Motor neuron (in vitro differentiated cells): ENCODE measurements at places on chromosomes 1 and 21.

GRCh38 chr1:44568128-44568900, 106.0 kb downstream of the TMEM53 start:
- ATAC-seq, result no peak

DNA sequence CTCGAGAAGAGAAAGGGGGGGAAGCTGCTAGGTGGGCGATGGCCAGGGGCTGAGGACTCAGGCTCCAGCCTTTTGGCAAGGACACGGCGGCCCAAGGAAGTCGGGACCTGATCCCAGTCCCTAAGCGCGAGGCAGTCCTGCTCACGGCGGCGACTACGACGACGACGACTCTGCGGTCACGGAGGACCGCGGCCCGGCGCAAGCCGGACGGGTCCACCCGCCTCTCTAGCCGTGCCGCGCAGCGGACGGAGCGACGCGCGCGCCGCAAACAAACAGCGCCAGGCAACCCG, 401 bp downstream of the WNT9A start:
- no peak for ATAC-seq

GRCh38 chr1:1971017-1971416, 32.6 kb downstream of the CFAP74 start:
- no peak for ATAC-seq

- no peak for ATAC-seq
These were observed 21.1 kb upstream of the UBXN10 start for GRCh38 chr1:20164694-20165202.

DNA sequence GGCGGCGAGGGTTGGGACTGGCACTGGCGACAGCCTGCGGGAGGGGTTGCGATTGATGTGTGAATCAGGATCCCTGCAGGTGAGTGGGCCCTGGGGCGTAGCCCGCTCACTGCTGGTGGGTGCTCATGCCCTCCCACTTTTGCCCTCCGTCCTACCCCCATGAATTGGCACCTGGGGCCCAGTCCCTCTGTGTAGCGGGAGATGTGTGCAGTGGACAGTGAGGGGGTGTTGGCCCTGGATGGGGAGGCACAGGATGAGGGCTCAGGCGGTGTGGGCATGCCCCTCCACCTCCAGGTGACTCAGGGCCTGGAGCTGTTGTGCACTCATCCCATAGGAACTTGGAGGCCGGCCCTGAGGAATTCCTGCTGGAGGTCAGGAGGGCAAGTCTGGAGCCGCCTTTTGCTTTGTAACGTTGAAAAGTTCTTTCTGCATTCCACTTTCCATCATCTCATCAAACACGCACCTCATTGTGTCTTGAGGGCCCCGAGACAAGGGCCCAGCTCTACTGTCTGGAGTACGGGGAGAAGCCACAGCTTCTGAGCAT, 3.0 kb downstream of the PEAR1 start:
- ATAC-seq, result no peak

GRCh38 chr1:118958937-118959631, 29.1 kb downstream of the TBX15 start:
- ATAC-seq, result no peak

- ATAC-seq, result no peak
These were observed 127.9 kb upstream of the MROH9 start for GRCh38 chr1:170807432-170807831.

GRCh38 chr1:91529856-91530255, 29.2 kb downstream of the CDC7 start:
- no peak for ATAC-seq

GRCh38 chr1:165259706-165260428, 96.6 kb downstream of the LMX1A start:
- no peak for ATAC-seq

DNA sequence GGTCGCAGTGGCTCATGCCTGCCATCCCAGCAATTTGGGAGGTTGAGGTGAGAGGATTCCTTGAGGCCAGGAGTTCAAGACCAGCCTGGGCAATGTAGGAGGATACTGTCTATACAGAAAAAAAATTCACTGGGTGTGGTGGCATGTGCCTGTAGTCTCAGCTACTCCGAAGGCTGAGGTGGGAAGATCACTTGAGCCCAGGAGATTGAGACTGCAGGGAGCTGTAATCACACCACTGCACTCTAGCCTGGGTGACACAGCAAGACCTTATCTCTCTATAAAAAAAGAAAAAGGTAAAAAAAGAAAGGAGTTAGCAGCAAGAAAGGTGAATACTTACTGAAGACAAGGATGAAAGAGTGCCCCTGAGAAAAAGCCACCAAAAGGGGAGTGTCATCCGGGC, 23.7 kb upstream of the BCL10 start:
- ATAC-seq, result no peak

DNA sequence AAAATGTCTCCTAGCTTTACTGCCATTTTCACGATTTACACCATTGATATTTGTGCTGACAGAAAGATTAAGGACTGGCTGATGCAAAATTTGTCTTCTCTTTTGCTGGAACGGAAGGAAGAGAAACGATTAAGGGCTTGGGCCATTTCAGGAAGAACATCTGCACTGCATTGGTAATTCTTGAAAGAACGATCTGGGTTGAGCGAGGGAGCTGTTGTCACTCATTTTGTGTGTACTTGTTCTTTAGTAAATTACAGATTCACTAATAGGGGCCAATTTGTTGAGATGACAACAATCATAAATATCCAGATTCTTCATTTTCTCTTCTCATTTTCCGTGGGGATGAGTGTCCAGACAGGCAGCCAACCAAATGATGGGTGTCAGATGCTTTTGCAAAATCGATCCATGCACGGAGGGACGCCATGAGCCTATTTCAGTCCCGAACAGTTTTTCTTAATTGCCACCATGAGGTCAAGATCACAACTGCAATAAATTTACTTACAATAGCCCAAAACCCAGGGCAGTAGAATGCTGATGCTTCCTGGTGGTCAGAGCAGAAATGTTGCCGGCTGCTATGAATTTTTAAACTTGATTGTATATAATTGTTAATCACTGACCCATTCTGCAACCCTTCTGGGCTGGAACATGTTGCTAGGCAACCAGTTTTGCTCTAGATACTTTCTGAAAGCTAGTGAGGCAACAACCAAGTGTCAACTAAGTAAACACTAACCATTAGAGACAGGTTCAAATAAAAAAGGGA, 132.4 kb upstream of the TIAM1 start:
- ATAC-seq, result peak; percentile 60

DNA sequence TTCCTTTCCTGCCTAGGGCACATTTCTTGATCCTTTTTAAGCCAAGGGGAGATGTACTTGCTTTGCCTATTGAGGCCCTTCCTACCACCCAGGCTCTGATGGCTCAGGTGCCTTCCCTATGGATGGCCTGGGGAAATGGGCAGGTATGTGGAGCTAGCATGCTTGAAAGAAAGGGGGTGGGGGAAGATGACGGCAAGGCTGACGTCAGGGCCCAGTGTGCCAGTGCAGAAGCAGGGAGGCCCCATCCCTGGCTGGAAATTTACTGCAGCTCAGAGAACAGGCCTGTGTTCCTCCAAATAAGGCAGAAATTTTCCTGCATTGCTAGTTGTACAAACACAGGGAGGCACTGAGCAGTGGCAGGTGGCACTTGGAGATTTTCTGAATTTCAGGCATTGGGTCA, 453.2 kb upstream of the VAMP3 start:
- no peak for ATAC-seq

GRCh38 chr21:44550807-44551206, 498 bp downstream of the KRTAP10-2 start:
- ATAC-seq, result no peak

GRCh38 chr1:187921426-187921825, 1092.7 kb downstream of the PLA2G4A start:
- no peak for ATAC-seq
